ENCODE measurements at places on chromosomes 3 and 15. TPM values are rescaled to one million over a fixed set of nuclear protein-coding genes. Genes with fewer than 3 reads are reported as not detected.

- DNase-seq = no peak
Measured at GRCh38 chr15:90413411-90414379, 25.7 kb downstream of the IQGAP1 start.

DNA sequence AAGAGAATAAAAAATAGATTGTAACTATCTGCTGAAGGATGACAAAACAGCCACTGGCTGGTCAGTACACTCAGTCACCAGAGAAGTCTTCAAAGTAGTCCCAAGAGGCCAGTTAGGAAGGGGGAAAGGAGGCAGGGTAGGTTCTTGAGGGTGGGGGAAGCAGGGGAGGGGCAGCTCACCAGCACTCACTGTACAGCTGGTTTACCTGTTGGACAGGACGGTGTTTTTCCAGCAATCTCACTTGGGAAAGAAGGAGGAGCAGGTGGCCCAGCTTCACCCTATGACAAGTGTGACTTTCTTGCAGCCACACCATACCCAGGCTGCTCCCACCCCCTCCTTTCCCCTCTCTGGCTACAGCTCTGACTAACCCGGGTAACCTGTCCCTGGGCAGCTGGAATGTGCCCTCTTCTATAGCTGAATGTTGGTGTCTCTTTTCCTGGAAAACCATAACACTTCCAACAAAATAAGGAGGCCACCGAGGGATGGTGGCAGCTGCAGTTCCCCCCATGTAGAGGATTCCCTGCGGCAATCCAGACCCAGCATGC lies 203.4 kb upstream of the NSMCE3 start:
- no peak for DNase-seq

Gene PAK2
- 50.3 TPM for total RNA-seq

Gene DNAH12
- 0.31 TPM for total RNA-seq

GRCh38 chr15:60751985-60752952 lies 273.3 kb upstream of the ICE2 start:
- no peak for DNase-seq

Gene FOXB1
- not detected for total RNA-seq

GRCh38 chr15:95409626-95410310 lies 920.7 kb upstream of the NR2F2 start:
- DNase-seq = no peak

DNA sequence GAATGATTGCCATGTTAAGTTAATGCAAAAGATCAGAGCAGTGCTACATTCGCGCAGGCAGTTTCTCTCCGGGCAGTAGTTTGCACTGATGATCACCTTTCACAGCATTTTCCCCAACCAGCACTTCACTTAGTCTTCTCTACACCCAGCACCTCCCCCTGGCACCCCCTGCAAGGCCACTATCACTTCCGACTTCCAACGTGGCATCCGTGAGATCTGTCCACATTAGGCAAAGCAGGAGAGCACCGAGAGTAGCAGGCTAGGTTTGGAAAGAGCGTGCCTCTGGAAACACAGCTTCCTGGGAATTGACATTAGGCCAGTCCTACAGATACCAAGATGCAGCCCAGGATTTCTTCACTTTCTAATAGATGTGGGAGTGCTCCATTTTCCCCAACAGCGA lies 180.2 kb upstream of the CDIN1 start:
- no peak for DNase-seq

Gene UBR1
- 45.7 TPM for total RNA-seq

GRCh38 chr3:129827765-129828164 lies 65.7 kb downstream of the TMCC1 start:
- DNase-seq = no peak

GRCh38 chr3:16595778-16596177 lies 9.4 kb downstream of the DAZL start:
- DNase-seq = no peak

Gene GXYLT2
- 12.9 TPM for total RNA-seq

DNA sequence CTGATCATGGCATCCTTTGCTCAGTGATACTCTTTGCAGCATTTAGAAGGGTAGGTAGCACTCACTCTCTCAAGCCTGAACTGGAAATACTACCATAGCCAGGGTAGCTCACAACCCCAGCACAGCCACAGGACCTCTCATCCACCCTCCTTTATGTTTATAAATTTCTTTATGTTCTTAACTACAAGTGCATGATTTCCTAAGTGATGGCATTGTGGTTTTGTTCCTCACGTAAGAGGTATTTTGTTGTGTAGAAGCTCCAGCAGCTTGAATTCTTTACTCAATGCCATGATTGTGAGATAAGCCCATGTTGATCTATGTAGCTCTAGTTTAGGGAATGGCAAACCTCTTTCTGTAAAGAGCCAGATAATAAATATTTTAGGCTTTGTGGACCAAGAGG lies 7.9 kb upstream of the RTP3 start:
- DNase-seq = no peak

DNA sequence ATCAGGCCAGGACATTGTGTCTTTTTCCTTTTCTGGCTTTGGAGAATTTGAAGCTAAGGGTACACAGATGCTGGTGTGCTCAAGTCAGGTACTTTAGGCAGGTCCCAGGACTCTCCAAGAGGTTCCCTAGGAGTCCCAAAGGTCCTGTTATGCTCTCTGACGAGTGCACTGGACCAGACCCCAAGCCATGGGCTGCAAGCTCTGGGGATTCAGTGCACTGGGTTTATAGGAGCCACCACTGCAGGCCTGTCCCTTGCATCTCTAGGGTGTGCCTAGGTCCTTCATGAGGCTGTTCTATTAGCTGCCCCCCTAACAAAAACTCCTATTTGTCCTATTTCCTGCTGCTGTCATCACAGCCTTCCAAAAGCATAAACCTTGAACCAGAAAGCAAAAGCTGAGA lies 31.9 kb upstream of the BFSP2 start:
- no peak for DNase-seq

DNA sequence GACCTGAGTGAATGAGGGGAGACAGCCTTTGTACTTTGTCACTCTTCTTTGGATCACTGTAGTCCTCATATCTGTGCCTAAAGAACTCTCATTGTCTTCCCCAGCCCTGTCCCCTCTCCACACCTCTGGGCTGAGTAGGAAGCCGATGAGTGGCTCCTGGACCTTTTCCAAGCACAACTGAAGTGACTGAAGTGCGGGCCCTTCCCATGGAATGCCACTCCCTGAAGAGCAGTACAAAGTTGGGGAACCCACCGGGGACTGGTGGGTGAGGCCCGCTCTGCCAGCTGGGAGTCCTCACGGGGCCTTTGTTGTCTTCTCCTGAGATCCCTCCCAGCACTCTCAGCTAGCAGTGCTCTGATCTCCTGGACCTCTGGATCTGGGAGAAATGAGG lies 90.1 kb downstream of the AAGAB start:
- DNase-seq = no peak
